GDM1 (cell line): ENCODE measurements at places on chromosomes 2 and 18.

GRCh38 chr18:59402432-59403090 lies 43.5 kb upstream of the LMAN1 start:
- DNase-seq, result peak; percentile 64

DNA sequence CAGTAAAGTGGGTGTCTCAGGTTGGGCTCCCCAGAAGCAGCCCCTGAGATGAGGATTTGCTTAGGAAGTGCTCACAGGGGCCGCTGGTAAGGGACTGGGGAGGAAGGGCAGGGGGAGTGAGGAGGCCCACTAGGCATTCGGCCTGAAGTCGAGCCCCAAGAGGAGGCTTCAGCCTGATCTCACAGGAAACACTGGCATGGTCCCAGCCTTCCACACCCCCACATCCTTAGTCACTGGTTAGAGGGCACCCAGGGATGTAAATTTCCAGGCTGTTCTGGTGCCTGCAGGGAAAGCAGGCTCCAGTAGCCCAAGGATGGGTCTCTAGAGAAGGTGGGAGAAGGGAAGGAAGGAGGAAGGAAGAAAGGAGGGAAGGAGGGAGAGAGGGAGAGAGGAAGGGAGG lies 22.4 kb upstream of the KCNK3 start:
- DNase-seq, result no peak

- DNase-seq, result no peak
Observed at GRCh38 chr2:13616616-13617015, 899.9 kb downstream of the TRIB2 start.

DNA sequence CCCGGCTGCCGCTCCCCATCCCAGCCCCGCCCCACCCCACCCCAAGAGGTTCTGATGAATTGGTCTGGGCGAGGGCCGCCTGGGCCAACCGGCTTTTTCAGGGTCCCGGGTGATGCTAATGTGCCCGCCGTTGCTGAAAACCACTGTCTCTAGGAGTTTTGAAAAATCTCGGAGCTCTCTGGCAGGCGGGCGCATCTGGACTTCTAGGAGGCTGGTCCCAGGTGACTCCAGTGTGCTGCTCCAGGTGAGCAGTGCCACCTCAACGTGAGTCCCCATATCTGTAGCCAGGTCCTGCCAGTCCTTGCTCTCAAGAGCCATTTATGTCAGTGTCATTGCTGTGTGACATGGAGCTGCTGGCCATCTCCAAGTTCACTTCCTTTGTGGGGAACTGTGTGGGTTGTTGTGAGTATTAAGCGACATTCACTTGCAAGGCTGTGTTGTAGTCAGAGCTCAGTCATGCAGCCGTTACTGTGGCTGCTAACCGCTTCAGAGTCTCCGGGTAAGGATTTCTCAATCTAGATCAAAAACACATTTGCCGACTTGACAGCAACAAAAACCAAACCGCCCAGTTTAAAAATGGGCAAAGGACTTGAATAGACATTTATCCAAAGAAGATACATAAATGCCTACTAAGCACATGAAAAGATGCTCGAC lies at the start of gene RFX8:
TSS of gene RFX8 (minus strand) at position 382 of the 654 bp plus-strand sequence. CDS start 8,264 bp downstream, outside the sequence.
- DNase-seq, result peak; percentile 81

- no peak for DNase-seq
Observed at GRCh38 chr2:10236571-10237391, 65.9 kb upstream of the HPCAL1 start.

DNA sequence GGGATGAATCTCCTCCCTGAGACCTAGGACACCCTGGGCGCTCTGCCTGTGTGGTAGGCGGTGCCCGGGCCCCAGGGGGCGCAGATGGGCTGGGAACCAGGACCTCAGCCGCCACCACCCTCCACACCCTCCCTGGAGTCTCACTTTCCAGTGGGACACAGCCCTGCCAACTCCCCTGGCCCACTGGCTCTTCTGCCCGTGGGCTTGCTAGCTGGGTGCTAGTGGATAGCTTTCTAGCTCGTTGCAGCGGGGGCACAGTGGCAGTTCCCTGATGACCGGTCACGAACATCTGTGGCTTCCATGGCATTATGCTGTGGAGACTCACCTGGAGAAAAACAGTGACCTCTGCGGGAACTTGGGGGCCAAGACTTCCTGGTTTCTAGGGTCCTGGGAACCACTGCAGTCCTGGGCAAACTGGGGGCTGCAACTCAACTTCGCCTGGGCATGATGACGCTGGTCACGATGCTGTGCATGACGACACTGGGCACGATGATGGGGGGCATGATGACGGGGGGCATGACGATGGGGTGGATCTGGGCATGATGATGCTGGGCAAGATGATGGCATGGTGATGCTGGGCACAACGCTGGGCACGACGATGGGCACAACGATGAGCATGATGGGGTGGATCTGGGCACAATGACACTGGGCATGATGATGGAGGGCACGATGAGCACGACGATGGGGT lies 31.0 kb upstream of the ALLC start:
- DNase-seq, result no peak

DNA sequence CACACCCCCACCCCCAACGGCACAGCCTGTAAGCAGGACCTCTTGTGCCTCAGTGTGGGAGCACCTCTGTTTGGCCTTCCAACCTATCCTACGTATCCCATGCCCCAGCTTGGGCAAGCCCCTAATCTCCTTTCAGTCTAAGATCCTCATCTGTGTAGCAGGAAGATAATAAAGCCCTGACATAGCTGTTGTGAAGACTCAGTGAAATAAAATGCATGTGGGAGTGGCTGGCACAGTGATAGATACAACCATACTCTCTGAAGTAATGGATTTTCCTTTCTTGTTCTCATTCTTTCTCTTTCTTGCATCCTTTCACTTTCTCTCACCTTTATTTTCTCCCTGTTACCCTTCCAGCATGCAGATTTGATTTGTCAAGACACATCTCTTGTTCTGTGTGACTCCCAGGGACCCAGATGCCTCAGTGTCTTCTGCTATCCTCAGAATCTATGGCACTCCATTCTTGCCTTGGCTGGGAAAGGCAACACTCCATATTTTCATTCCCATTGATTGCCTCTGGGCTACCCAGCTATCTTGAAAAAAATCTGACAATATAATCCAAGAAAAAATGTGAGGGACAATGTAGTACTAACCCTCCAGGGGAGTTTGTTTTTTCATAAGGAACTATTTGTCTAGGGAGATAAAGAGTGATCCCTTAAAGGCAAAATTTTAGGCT lies 207.2 kb upstream of the SETBP1 start:
- DNase-seq, result no peak

DNA sequence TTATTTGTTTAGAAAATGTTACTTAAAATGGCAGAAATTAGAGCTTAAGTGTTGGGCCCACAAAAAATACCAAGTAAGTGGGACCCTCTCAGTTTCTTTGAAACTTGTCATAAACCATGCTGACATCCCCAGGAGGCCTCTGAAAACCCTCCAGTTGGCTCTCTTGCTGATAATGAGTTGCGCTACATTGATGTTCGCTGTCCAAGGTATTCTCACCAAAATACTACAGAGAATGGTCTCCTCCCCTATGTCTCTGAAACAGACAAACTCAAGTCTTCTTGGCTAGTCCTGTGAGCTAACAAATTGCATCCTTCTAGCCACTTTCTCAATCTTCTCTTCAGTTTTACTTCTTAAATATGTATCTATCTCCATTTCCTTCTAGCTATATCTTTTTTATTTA lies 669.4 kb downstream of the IRS1 start:
- no peak for DNase-seq

DNA sequence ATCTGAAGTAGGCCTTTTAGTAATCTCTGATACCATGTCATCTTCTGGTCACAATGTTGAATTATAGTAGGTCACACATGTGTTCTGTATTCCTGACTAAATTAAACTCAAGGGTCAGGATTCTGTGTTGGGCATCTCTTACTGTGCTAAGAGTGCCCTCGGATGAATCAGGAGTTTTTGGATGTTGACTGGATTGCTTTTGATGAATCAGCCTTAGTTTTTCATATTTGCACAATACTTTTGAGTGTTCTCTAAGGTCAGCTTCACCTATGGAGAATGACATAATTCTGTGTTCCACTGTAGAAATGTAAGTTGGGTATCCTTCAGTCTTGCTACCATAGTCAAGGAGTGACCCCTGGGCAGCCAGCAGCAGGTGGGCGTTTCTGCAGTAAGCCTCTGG lies 190.1 kb downstream of the PTPRM start:
- DNase-seq, result no peak

- DNase-seq, result no peak
Observed at GRCh38 chr2:131156452-131157149, 51.5 kb downstream of the PLEKHB2 start.

DNA sequence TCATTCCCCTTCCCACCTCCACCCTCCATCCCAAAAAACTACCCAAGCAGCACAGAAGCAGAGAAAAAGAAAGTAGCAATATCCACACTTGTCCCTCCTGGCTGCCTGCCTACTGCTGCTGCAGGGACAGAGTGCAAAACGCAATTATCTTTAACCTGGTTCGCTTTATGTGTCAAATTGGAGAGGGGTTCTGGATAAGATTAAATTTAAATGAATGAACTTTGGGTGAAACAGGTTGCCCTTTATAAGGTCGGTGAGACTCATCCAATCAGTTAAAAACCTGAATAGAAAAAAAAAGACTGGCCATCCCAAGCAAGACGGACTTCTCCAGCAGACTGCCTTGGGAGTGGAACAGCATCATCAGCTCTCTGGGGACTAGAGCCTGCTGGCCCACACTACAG lies 62.6 kb downstream of the ANKRD44 start:
- no peak for DNase-seq

DNA sequence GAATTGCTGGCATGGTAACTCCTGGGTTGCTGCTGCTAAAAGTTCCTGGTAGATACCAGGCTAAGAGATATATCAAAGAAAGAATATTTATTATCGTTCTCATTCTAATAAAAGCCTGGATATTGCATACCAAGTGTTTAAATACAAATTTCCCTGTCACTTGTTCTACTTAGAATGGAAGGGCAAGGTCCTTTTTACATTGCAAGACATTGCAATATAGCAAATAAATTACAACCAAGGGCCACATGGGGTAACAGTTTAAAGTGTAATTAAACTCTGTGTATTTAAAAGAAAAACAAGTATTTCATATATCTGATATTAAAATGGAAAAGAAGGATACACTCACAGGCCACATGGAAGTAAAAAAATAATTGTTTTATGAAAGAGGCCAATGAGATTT lies 16.2 kb downstream of the PDE11A start:
- no peak for DNase-seq

DNA sequence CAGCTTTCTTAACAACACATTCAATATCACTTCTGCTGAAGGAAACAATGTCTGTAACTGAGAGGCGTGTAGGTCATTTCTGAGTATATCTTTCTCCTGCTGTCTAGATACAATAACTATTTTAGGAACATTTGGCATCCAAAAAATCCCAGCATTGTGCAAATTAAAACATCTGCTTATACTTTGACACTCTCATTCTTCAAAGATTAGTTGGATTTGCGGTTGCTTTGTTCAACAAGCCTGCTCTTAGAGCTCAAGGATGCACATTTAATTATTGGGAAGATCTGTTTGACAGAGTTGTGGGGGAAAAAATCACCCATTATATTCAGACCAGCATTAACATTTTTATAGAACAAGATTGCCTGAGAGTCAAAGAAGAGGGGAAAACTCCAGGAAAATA lies 449.5 kb upstream of the HNRNPA3 start:
- DNase-seq, result no peak

DNA sequence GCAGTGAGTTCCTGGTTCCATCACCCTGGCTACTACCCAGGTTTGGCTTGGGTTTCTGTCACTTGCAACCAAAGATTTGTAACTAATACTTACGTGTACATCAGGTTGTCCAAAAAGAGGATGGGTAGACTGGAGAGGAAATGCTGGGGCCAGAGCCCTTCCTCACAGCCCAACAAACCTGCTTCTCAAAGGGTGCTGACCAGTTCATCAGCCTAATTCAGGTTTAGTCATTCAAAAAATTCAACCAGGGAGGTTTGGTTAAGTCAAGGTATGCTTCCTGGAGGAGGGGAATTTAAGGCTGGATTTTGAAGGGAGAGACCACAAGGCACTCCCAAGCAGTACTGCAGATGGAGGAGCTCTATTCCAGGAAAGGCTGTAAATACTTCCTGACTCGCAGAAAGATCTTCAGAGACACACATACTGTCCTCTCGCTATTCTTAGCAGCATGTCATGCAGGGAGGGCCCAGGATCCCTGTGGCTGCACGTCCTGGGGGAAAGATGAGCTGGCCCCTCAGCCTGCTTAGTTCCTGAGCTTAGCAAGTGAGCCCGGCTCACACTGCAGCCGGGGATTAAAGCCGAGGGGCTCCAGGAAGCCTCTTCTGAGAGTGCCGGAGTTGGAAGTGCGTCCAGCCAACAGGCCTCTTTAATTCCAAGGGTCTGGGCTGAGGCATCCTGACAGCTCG lies 40.0 kb upstream of the BIN1 start:
- no peak for DNase-seq

DNA sequence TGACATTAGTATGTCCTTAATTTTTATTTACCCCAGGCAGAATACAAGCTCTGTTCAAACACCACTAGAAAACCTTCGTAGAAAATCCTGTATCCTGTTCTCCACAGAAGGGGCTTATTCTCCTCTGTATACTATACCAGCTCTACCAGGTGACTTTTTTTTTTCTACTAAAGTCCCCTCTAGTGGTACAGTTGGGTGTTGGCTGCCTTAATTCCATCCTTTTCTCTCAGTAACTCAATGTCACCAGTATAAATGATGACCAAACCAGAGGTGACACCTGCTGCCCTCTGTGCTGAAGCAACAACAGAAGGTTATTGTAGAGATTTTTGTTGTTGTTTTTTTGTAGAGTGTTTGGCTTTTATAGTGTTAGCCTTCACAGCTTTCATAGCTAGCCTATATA lies 1322.0 kb downstream of the LRP1B start:
- DNase-seq, result no peak

- DNase-seq, result no peak
Observed at GRCh38 chr2:71299507-71299906, 32.1 kb upstream of the ZNF638 start.

DNA sequence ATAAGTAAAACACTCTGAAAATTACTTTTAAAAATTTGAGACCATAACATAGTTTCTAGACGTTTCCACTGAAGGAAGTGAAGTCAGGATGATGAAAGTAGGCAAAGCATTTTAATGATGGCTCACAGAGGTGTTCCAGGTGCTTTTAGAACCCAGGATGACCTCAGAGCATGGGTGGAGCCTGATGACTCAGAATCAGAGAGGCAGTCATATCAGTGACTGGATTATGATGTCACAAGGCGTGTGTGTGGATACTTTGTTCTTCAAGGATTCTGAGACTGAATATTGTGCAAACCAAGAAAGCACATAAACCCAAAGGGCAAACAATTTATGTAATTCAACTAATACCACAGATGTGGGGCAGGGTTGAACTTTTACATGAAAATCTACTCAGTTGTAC lies 208.0 kb upstream of the FBXO11 start:
- no peak for DNase-seq

- DNase-seq, result no peak
Observed at GRCh38 chr18:76821356-76821874, 942 bp upstream of the ZNF236 start.

- DNase-seq, result peak; percentile 31
Observed at GRCh38 chr2:69946351-69947324, 14.8 kb downstream of the ASPRV1 start.
